ENCODE measurements at places on chromosomes 12 and 14.

DNA sequence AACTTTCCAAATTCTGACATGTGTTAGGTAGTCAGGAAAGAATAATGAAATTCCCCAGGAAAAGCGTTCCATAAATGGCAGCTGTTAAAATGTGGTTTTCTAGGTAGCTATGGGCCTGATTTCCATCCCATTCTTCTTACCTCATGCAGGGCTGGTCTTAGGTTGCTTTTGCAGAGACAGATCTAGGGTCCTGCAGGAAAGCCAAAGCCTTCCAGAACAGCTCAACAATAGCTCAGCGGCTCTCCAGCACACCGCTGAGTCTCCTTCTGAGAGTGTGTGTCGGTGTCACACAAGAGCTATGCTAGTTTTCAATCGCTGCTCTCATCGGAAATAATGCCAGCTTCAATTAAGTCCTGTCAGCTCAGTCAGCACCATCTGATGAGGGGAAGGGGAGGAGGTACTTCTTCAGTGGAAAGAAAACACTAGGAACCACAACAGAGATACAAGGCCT, 106.7 kb downstream of the TMEM30B start:
- DNase-seq = no peak

- DNase-seq = no peak
Observed at GRCh38 chr14:33837943-33838683, 112.8 kb downstream of the EGLN3 start.

DNA sequence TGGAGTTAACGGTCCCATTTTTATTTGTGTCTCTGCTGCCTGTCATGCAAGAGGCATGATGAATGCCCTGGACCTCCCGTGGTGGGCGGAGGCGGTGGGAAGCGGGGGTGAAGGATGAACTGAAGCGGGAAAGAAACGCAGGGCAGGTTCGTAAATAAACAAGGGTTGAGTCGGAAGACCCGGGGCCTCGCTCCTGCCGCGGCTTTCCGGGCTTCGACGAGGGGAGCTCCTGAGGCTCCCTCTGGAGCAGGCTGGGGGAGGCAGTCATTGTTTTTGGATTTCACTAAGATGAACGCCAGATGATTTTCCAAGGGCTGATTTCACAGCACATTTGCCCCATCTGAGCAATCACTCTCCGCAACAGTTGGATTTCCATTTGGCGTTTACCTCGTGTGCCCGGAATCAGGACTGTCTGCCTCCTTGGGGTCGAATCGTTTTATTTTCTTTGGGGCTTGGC, 130.2 kb downstream of the SLC38A6 start:
- no peak for DNase-seq

GRCh38 chr14:79483477-79484388, 727.6 kb downstream of the DIO2 start:
- DNase-seq = peak; percentile 27

DNA sequence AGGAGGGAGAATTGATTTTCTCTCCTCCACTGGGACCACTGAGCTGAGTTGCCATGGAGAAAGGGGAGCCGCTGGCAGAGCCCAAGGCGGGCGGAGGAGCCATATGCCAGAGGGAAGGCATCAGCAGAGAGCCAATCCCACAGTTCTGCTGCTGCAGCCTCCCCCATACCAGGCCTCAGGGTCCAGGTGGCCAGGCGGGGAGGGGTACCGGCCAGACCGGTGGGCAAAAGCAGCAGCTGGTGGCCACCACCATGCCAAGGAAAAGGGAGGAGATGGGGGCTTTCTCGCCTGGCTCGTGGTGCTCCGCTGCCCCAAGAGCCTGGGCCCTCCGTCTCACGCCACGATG, 72.8 kb downstream of the PITPNM2 start:
- no peak for DNase-seq

- no peak for DNase-seq
Observed at GRCh38 chr12:67916266-67916970, 72.8 kb upstream of the IFNG-AS1 start.

DNA sequence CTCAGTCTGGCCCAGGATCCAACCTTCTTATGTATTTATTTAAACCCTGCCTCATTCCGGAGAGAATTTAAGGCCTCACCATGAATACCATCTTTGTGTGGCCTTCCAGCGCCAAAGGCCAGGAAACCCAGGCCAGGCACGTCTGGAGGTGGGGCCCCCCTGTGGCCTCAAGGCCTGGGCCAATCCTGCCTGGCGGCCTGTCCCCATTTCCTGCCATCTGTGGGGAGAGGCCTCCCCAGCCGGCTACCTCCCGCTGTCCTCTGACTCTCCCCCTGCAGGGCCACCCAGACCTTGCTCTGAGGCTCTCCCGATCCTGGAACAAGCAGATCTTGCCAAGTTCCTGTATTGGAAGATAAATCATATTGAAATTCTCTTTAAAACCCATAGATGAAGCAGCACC, 37.4 kb upstream of the MEG3 start:
- DNase-seq = no peak
